ENCODE measurements at places on chromosomes 6 and 20.

- no peak for DNase-seq
Measured at GRCh38 chr6:107509506-107509905, 19.6 kb downstream of the SOBP start.

DNA sequence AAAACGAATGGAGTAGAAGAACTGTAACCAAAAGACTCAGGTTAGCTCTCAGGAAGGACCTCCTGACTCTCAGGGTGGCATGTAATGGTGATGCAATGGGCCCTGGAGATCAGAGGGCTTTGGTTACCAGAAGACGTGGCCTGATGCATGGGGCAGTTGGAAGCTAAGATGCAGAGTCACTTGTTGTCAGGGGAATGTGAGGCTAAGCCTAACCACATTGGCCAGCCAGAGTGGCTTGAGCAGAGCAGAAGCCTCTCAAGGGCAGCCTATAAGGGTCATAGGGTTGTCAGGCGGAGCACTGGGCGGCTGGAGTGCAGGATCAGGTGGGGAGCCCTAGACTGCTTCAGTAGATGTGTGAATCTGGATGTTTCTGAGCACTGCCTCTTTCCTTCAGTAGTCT, 5.9 kb downstream of the CNBD2 start:
- DNase-seq: no peak

DNA sequence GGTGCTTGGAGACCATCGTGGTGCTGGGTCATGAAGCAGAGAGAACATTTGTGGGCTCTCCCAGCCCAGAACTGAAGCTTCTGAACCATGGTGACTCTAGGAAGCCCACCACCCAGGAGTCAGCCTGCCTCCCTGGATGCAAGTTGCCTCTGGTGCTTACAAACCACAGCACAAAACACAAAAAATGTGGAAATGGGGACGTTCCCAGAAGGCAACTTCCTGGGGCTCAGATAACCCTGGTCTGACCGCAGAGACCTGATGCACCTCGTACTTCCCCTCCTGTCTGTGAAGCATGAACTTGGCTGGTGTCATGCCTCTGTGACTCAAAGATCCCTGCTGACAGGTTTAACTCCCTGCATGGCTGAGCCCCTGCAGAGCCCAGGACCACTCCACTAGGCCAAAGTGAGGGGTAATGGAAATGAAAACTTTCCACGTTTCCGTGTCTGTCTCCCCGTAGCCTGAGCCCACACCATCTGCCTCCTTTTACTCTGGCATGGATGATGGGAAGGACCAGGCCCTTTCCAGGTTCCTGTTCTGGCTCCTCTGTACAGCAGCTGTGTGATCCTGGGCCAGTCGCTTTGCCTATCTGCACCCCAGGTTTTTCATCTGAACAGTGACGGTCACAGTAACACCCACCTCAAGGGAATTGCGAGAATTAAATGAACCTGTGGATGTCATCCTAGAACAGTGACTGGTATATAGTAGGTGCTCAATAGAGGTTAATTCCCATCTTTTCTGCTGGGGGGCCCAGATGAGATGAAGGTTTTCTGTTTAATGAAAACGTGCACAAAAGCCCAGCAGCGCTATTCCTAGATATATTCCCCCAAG, 57.7 kb downstream of the PPP1R16B start:
- DNase-seq: no peak

- DNase-seq: no peak
Measured at GRCh38 chr6:132011582-132011981, 60.4 kb upstream of the CCN2 start.

- no peak for DNase-seq
Measured at GRCh38 chr6:111793711-111794111, 79.5 kb downstream of the FYN start.

GRCh38 chr6:149939909-149940671, 1.7 kb upstream of the ULBP2 start:
- no peak for DNase-seq

GRCh38 chr20:6611911-6612605, 155.4 kb upstream of the BMP2 start:
- no peak for DNase-seq

- no peak for DNase-seq
Measured at GRCh38 chr6:68990317-68990716, 355.2 kb downstream of the ADGRB3 start.
